NCI-H460 (cell line): ENCODE measurements at places on chromosomes 5 and 9. TPM values are rescaled to one million over a fixed set of nuclear protein-coding genes. Genes with fewer than 3 reads are reported as not detected.

SLC25A25 gene
- total RNA-seq, result 15.2 and 15.5 TPM in 2 replicates

CNTLN gene
- total RNA-seq, result 5.8 and 6.4 TPM in 2 replicates

SLC45A2 gene
- total RNA-seq, result not detected in 2 replicates

PDGFRB gene
- 1.7 and 2.4 TPM in 2 replicates for total RNA-seq

ANKRD31 gene
- 0.14 and 0.17 TPM in 2 replicates for total RNA-seq

SLC6A7 gene
- 1.6 TPM in 2 replicates for total RNA-seq

F2RL1 gene
- 2.1 and 3.0 TPM in 2 replicates for total RNA-seq

NME5 gene
- 3.3 and 4.6 TPM in 2 replicates for total RNA-seq

PCDHAC1 gene
- total RNA-seq, result 0.92 and 1.1 TPM in 2 replicates

- DNase-seq, result no peak
These were observed 19.3 kb upstream of the ORM1 start for GRCh38 chr9:114303571-114303970.

- DNase-seq, result peak; percentile 99
These were observed 25.7 kb downstream of the ZMAT2 start for GRCh38 chr5:140725799-140726471.

GRCh38 chr5:3320317-3320875 is 275.2 kb upstream of the IRX1 start:
- no peak for DNase-seq

DNA sequence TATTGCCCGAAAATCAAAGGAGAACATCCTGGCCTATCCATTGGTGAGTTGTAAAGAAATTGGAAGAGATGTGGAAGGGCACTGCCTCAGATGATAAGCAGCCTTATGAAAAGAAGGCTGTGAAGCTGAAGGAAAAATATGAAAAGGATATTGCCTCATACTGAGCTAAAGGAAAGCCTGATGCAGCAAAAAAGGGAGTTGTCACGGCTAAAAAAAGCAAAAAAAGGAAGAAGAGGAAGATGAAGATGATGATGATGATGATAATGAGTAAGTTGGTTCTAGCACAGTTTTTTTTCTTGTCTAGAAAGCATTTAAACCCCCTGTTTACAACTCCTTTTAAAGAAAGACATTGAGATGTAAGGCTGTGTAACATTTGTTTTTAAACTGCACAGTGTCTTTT is 59.8 kb upstream of the ZBED3 start:
- no peak for DNase-seq

- no peak for DNase-seq
These were observed 17.9 kb downstream of the COL27A1 start for GRCh38 chr9:114172981-114173833.

DNA sequence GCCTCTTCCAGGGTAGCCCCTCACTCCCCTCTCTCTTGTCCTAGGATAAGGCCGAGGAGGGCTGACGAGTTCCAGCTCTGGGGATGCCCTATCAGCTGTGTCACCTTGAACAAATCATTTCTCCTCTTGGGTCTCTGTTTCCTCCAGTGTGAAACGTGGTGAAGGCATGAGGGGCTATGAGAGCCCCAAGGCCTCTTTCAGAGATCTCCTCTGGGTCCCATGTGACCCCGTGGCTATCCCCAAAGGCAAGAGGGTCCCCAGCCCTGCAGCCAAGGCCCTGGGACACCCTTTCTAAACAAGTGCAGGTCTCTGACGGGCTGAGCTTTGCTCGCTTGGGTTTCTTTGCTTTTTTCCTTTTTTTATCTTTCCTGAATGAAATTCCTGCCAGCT is 25.5 kb upstream of the SPTLC1 start:
- DNase-seq, result no peak

- DNase-seq, result no peak
These were observed 119.9 kb downstream of the DOCK2 start for GRCh38 chr5:169757016-169757415.

GRCh38 chr5:176844706-176845391 is 34.5 kb downstream of the UNC5A start:
- peak; percentile 30 for DNase-seq

DNA sequence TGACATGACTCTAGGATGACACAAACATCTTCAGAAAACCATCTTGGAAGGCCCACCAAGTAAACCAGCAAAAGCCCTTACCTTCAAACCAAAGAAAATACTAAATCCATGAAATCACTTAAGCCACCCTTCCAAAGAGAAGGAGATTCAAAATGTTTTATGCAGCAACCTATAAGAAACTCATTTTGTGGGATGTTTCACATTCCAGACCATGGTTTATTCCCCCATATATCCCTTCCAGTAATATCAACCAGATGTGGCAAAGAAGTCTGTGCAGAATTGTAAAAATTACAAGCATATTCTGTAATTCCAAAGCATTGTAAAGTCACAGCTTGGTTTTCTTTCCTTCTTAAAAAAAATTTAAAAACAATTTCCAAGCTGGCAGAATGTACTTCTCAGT is 117.4 kb downstream of the SLIT3 start:
- DNase-seq, result no peak

GRCh38 chr5:57956636-57957035 is 474.0 kb upstream of the ACTBL2 start:
- no peak for DNase-seq

GRCh38 chr9:111599092-111599954 is at the start of gene PTGR1:
Gene PTGR1 (minus strand): TSS chr9:111599647. CDS start chr9:111597422, 2,225 bp downstream.
- DNase-seq, result peak; percentile 82

GRCh38 chr9:80554301-80554700 is 982.5 kb downstream of the TLE4 start:
- no peak for DNase-seq
